Activated CD4-positive, alpha-beta T cell treated with anti-CD3 and anti-CD28 coated beads, Interleukin-2, Interleukin-6, amounts not matched to agents 100 ng/mL and 50 ng/mL, durations not matched to agents 16 hours and 8 hours (primary cell): ENCODE measurements at places on chromosomes 1 and 21.
A peak's percentile ranks its signal among the peaks of the same experiment; 100 is the strongest.

DNA sequence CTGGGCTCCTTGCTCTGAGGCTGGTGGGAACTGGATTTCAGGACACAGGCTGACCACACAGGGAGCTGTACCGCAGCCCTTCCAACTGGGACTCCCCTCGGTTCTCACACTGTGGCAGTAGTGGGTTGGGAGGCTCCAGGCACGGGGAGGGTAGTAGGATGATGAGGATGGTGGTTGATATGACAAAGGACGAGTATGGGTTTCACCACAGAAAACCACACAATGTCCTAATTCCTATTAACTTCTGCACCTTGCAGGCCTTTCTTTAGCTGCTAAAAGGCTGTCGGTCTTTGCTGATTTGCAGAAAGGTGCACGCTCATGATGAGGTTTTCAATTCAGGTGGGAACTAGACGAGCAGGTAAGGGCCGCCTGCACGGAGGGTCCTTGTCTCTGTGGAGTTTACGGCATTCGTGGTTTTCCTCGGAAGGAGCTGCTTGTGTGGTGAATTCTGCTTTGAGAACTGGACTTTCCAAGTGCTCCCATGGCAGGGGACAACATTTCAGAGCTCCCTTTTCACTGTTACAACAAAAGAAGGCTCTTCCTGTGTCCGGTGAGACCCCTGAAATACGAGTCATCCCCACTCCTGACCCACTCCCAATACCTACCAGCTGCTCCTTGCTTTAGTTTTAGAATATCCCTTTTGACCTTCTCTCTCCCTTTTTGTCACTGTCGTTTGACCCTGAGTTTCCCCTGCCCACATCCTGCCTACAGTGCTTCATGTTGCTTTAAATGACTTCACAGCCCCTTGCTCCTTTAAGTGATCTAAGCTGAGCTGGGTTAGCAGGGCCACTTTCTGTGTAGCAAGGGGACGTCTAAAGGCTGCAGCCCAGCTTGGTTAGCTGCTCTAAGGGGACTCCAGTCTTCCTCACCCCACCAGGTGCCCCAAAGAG, 125.1 kb downstream of the MRPS6 start:
- DNase-seq: peak; percentile 49

GRCh38 chr1:214660190-214660589, 57.2 kb downstream of the CENPF start:
- DNase-seq: no peak

DNA sequence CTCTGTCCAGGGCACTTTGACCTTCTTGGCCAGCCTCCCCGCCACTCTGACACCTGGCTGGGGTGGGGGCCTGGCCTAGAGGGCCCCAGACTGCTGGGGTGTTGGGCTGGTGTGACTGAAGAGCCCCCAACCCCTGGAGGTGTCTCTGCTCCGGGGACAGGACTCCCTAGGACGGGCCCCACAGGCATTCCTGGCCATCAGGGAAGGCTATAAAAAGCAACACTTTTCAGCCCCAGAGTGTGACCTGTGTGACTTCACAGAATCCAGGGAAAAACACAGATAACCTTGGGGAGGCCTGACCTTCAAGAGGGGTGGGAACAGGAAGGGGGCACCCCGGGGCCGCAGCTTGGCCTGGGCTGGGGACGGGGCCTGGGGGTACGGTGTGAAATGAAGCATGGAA, 24.0 kb upstream of the CASZ1 start:
- no peak for DNase-seq

GRCh38 chr1:117751321-117751720, 145.5 kb downstream of the TENT5C start:
- DNase-seq: no peak

DNA sequence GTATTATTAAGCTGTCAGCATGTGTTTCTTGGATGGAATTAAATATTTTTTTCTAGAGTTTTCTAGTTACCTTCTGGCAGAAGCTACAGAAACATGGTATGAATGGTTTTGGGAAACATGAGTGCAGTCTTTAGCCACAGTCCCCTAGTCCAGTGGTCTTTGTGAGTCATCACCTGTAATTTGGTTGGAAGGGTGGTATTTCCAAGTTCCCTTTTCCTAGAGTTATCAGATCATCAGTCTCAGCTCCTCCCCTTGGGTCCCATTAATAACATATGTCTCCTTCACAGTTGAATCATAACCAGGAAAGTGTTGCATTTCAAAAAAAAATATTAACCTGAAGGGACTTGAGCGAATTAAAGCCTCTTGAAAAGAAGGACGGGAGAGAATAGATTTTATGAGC, 27.0 kb downstream of the ELAVL4 start:
- no peak for DNase-seq
